SIG-M5 (cell line): ENCODE measurements at places on chromosomes 1 and 21.

DNA sequence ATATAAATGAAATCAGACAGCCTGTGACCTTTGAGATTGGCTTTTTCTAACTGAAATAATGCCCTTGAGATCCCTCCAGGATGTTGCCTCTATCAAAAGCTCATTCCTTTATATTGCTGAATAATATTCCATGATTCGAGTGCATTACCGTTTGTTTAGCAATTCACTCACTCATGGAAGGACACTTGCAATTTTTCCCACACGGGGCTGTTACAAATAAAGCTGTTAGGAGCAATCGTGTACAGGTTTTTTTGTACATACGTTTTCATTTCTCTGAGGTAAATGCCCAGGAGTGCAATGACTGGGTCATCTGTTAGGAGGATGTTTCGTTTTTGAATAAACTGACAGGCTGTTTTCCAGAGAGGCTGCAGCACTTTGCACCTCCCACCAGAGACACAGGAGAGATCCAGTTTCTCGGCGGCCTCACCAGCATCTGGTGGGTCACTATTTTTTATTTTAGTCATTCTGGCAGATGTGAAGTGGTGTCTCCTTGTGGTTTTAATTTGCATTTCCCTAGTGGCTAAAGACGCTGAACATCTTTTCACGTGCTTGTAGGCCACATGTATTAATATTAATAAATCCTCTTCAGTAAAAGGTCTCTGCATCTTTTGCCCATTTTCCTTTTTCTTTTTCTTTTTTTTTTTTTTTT is 11.0 kb downstream of the PRDM15 start:
- DNase-seq, result no peak

- DNase-seq, result no peak
Measured at GRCh38 chr1:32291145-32291707, 657 bp upstream of the HDAC1 start.

DNA sequence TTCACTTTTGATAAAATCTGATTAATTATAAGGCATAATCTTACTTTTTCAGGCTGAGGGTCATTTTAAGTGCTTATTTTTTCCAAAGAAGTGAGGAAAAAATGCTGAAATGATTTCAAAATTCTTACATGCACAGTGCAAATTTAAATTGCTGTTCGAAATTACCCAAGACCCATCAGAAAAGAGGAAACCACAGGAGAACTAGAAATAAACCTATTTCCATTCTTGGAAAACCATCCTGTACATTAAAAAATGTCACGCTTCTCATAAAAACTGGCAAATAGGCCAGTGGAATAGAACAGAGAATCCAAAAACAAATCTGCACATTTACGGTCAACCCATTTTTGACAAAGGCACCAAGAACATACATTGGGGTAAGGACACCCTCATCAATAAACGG is 414.9 kb downstream of the SMYD3 start:
- DNase-seq, result no peak

DNA sequence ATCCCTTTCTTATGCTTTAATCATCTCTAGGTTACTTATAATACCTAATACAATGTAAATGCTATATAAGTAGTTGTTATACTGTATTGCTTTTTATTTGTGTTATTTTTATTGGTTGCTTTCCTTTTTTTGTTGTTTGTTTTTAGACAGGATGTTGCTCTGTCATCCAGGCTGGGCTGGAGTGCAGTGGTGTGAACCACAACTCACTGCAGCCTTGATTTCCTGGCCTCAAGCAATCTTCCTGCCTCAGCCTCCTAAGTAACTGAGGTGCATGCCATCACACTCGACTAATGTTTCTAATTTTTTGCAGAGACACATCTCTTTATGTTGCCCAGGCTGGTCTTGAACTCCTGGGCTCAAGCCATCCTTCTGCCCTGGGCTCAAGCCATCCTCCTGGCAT is 26.9 kb downstream of the KRTAP19-8 start:
- DNase-seq, result no peak

- no peak for DNase-seq
Measured at GRCh38 chr1:212688341-212689047, 11.1 kb downstream of the BATF3 start.
